Left colon (tissue), 2 donors: ENCODE measurements at places on chromosomes 7 and 10.
A peak's percentile ranks its signal among the peaks of the same experiment; 100 is the strongest.

DNA sequence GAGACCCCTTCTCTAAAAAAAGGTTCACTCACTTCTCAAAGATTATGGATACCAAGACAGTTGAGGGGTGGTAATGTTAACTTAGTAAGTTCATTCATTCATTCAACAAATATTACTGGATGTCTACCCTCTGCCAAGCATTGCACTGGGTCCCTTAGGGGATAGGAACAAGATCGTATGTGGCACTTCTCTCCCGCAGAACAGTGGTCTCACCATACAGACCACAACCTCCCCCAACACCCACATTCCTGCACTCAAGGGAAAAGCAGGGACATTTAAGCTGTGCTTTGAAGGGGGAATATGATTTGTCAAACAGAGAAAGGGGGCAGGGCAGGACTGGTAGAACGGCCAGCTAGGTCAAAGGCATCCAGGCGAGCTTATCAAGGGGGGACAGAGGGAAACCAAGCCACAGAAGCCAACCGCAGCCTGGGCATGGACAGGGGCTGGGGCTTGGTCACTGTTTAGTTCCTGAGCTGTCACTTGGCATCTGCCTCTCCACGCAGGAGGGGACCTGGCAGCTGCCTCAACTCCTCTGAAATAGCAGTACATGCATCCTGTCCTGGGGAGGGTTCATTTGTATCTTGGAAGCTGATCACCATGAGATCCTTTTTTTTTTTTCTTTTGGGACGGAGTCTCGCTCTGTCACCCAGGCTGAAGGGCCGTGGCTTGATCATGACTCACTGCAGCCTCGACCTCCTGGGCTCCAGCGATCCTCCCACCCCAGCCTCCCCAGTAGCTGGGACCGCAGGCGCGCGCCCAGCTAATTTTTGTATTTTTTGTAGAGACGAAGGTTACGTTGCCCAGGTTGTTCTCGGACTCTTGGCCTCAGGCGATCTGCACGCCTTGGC is 949 bp upstream of the CLIP2 start:
- peak; percentile 48 for DNase-seq

GRCh38 chr10:34666008-34666704 is 148.9 kb downstream of the PARD3 start:
- DNase-seq, result no peak

- DNase-seq, result peak; percentile 82
These were observed 8.8 kb upstream of the EPHB4 start for GRCh38 chr7:100835903-100836811.

- no peak for DNase-seq
These were observed 41.5 kb downstream of the TPST1 start for GRCh38 chr7:66246554-66247171.

- no peak for DNase-seq
These were observed 94.4 kb downstream of the VOPP1 start for GRCh38 chr7:55477781-55478374.

- DNase-seq, result no peak
These were observed 245.0 kb downstream of the CELF2 start for GRCh38 chr10:11262494-11263345.

- no peak for DNase-seq
These were observed 259.6 kb upstream of the PPP2R2D start for GRCh38 chr10:131641231-131641630.

GRCh38 chr10:125041856-125042506 is 100.1 kb downstream of the ZRANB1 start:
- DNase-seq, result no peak

- DNase-seq, result no peak
These were observed 13.8 kb downstream of the LRRN3 start for GRCh38 chr7:111104710-111105109.

DNA sequence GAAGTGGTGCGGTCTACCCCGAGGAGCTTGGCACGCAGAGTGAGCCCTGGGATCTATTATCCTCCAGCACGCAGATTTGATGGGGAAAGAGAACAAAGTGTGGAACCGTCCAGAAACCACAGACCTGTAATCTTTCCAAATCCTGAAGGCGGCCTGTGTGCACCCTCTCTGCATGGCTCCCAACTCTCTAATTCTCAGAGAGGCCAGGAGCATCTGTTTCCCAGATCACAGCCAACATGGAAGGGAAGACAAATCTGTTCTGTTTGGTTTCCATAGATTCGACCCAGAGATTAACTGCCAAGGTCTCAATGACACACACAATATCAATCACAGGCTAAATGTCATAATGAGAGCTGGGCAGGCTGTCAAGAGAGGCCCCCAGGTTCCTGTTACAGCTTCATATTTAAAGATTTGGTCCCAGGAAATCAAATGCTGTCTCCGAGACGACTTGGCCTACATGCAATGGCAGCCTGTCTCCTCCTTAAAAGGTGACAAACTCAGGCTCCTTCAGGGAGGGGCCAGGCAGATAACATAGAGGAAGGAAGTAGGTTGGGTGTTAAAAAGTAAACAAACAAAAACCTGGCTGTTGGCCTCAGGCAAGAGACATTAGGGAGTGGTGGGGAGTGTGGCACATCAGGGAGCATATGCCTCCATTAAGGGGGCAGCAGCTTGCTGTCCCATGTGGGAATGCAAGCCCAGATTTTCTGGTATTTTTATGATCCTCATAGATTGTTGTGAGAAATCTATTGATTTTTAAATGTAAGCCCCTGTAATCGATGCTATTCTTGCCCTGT is 48.8 kb upstream of the SAMD8 start:
- no peak for DNase-seq

- no peak for DNase-seq
These were observed 959 bp downstream of the PVRIG start for GRCh38 chr7:100220586-100221230.
